ENCODE measurements at places on chromosomes 11 and 22. TPM values are rescaled to one million over a fixed set of nuclear protein-coding genes. Genes with fewer than 3 reads are reported as not detected.

DNA sequence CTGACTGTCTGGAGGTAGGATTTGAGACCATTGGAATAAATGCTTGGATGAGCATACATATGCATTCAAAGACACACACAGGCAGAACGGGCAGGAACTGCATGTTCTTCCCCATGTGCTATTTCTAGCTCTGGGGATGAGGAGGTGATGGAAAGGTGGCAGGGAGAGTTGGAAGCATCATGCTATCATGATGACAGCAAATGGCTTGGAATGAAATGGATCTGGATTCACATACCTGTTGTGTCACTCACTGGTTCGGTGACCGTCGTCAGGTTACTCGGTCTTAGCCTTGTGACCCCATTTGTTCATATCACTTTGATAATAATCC lies 627.9 kb upstream of the KIRREL3 start:
- H3K4me3 ChIP-seq: no peak overlapping the region
- H3K27ac ChIP-seq: no peak overlapping the region
- no peak for DNase-seq
- no peaks in the 10 kb centered on the region for H3K36me3 ChIP-seq
- no peaks in the 10 kb centered on the region for H3K27me3 ChIP-seq

DNA sequence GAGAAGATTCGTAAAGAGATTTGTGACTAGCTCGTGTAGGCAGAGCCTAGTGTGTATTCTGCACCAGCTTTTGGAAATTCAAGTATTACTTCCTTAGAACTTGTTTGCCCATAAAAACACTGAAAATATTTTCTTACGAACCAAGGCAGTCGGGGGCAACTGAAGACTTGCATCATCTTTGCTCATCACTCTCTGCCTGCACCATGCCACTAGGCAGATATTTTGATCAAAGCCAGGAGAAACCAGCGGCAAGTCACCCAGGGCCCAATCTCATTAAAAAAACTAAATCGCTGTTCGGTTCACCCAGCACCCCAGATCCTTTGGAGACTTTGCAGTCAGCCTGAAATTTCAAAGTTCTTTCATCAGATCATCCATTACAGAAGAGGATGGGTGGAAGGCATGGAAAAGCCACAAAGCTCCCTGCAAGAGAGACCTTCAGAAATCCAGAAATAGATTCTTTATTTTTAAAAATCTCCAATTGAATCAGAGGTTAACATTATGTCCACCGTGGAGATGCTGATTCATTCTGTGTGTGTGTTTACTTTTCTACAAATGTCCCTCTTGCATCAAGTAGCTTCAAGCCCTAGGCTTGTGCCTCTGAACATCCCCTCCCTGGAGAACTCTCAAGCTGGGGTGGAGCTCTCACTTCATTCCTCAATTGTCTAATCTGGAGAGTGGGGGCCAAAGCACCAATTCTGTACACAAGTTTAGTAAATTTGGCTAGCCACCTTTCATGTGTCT lies 78.4 kb downstream of the ETS1 start:
- H3K27me3 ChIP-seq: no peaks in the 10 kb centered on the region
- H3K4me1 ChIP-seq: peaks cover 22% of the 10 kb centered on the region
- no peak for DNase-seq
- H3K4me3 ChIP-seq: no peak overlapping the region
- no peaks in the 10 kb centered on the region for H3K36me3 ChIP-seq

- no peaks in the 10 kb centered on the region for H3K4me1 ChIP-seq
- H3K36me3 ChIP-seq: no peaks in the 10 kb centered on the region
- DNase-seq: no peak
- H3K27ac ChIP-seq: no peak overlapping the region
- no peaks in the 10 kb centered on the region for H3K27me3 ChIP-seq
Measured at GRCh38 chr11:32962016-32962415, 53.7 kb upstream of the DEPDC7 start.

- H3K4me3 ChIP-seq: no peak overlapping the region
- H3K36me3 ChIP-seq: no peaks in the 10 kb centered on the region
- DNase-seq: no peak
- H3K27ac ChIP-seq: no peak overlapping the region
- H3K27me3 ChIP-seq: no peaks in the 10 kb centered on the region
Measured at GRCh38 chr22:24841261-24841660, 35.2 kb downstream of the SGSM1 start.

DNA sequence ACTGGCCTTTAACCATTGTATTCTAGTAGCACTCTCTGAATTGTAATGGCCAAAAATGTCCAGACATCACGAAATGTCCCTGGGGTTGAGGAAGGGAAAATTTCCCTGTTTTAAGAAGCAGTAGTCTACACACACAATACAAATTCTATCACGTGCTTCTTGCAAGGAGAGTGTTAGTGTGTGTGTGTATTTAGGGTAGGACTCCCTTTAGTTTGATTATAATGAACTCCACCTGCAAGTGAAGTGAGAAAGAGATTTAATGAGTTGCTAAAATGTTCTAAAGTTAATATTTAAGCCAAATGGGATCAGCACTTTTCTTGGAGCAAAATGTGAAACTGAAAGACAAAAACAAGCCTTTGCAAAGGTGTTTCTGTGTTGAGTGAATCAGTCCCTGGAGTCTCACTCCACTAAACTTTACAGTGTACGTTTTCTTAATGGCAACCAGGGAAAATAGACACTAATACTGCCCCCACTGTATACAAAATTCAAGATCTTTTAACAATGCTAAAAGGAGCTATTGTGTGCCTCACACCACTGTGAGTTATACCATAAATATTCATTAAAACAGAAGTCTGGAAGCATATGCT lies 590.3 kb upstream of the TENM4 start:
- no peaks in the 10 kb centered on the region for H3K4me1 ChIP-seq
- DNase-seq: no peak
- H3K4me3 ChIP-seq: no peak overlapping the region

- H3K27ac ChIP-seq: no peak overlapping the region
- no peak overlapping the region for H3K4me3 ChIP-seq
- peaks cover 4% of the 10 kb centered on the region for H3K4me1 ChIP-seq
- no peaks in the 10 kb centered on the region for H3K36me3 ChIP-seq
Measured at GRCh38 chr11:47225552-47226400, 11.0 kb downstream of the DDB2 start.

DNA sequence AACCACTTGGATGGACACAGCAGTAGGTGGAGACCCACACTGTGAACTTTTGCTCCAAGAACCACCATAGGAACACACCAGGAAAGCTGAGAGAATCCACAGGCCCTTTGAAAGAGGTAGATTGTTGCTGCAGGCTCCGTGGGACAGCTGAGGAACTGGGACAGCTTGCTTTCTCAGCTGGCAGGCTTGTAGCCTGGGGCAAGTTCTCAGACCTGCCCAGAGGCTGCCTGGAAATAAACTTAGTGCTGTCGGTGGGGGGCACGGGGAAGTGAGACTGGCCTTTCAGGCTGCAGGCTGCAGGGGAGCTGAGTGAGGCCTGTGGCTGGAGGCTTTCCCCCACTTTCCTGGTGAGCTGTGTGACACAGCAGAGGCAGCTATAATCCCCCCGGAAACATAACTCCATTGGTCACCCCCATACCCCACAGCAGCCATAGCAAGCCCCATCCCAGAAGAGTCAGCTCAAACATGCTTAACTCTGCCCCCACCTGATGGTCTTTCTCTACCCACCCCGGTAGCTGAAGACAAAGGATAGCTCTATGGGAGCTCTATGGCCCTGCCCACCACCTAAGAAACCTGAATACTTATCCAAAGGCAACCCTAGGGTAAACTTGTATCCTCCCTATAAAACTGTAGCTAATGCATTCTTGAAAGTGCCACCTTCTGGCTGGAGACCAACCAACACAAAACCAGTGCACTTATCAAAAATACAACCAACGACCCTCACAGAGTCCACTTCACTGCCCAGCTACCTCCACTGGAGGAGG lies 21.4 kb upstream of the ACRV1 start:
- no peaks in the 10 kb centered on the region for H3K27me3 ChIP-seq
- no peak overlapping the region for H3K4me3 ChIP-seq
- DNase-seq: no peak
- no peaks in the 10 kb centered on the region for H3K36me3 ChIP-seq

- no peak overlapping the region for H3K27ac ChIP-seq
- H3K4me1 ChIP-seq: no peaks in the 10 kb centered on the region
- H3K36me3 ChIP-seq: no peaks in the 10 kb centered on the region
- H3K27me3 ChIP-seq: no peaks in the 10 kb centered on the region
Measured at GRCh38 chr11:15757048-15757698, 599.2 kb downstream of the SOX6 start.

- peaks cover 12% of the 10 kb centered on the region for H3K4me1 ChIP-seq
- no peak overlapping the region for H3K4me3 ChIP-seq
- H3K27me3 ChIP-seq: no peaks in the 10 kb centered on the region
Measured at GRCh38 chr11:11243590-11244469, 109.2 kb downstream of the CSNK2A3 start.

GRCh38 chr11:71566081-71566620 lies 788 bp downstream of the KRTAP5-10 start:
- H3K36me3 ChIP-seq: no peaks in the 10 kb centered on the region
- no peak overlapping the region for H3K4me3 ChIP-seq
- no peak overlapping the region for H3K27ac ChIP-seq
- no peaks in the 10 kb centered on the region for H3K4me1 ChIP-seq
- peaks cover 5% of the 10 kb centered on the region for H3K27me3 ChIP-seq
- no peak for DNase-seq

DNA sequence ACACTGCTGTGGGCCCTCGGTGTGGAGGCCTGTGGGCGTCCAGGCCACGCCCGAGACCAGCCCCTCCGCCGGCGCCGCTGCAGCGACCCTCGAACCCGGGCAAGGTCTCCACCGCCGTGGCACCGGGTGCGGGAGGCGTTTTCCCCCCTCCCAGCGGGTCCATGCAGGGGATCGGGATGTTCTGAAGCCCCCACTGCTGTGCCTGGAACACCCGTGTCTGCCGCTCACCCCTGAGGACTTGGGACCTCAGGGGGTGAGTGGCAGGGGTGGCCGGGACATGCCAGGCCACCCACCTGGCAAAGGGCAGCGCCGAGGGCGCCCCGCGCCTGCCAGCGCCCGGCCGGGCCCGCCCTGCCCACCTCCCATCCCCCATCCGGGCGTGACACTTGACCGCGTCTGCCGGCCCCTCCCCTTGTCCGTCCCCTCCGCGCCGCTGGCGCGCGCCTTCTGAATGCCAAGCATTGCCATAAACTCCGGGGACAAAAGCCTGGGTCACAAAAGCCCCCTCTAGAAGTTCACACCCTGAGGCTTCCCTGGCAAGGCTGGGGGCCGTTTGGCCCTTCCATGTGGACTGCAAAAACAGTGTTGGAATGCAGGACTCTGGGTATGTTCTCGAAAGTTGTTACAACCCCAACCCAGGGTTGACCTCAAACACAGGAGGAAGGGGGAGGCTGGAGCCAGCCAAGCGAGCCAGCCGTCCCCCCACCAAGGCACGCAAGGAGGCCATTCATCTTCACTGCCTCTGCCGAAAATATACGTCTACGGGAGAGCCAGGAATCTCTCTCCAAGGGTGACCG lies 819 bp upstream of the KCNQ1OT1 start:
- peak; percentile 62 for DNase-seq
- H3K4me1 ChIP-seq: peaks cover 26% of the 10 kb centered on the region
- peak overlapping the region; percentile 73 for H3K27ac ChIP-seq
- H3K27me3 ChIP-seq: no peaks in the 10 kb centered on the region

DNA sequence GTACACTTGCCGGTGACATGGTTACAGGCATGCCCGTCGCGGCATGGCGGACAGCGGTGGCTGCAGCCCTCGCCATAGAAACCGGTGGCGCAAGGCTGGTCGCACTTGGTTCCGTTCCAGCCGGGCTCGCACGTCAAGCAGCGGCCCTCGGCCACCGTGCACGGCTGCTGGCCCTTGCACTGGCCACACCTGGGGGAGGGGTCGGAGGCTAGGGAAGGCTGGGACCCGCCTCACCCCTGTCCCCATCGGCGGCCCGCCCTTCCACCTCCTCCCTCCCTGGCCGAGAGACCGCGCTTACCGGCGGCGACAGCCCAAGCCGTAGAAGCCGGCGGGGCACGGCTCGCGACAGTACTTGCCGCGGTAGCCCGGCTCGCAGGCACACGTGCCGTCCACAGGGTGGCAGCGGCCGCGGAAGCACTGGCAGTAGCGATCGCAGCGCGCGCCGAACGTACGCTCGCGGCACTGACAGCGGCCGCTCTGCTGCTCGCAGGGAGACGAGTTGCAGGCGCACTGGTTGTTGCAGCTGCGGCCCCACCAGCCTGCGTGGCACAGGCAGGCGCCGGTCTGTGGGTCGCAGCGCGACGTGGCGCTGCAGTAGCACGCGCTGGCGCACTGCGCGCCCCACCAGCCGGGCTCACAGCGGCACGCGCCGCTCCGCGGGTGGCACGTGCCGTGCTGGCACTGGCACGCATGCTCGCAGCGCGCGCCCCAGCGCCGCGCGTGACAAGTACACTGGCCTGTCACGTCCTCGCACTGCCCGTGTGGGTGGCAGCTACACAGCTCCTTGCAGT lies 6.7 kb downstream of the SCARF2 start:
- DNase-seq: peak; percentile 51
- H3K27ac ChIP-seq: no peak overlapping the region
- H3K4me1 ChIP-seq: peaks cover 12% of the 10 kb centered on the region
- H3K27me3 ChIP-seq: peaks cover 47% of the 10 kb centered on the region

GRCh38 chr11:18321969-18322711 lies at the start of the genes GTF2H1 and HPS5:
Gene GTF2H1, plus strand, starts transcription at chr11:18322567. Its CDS starts 10,508 bp downstream, at chr11:18333075.
Gene HPS5, minus strand, starts transcription at chr11:18322140. Its CDS starts 4,282 bp downstream, at chr11:18317858.
- H3K4me1 ChIP-seq: peaks cover 53% of the 10 kb centered on the region
- H3K27ac ChIP-seq: peak within 1 kb of the TSS; percentile 99
- H3K36me3 ChIP-seq: no peaks in the 10 kb centered on the region
- no peaks in the 10 kb centered on the region for H3K27me3 ChIP-seq
- H3K4me3 ChIP-seq: peak within 1 kb of the TSS; percentile 89

DNA sequence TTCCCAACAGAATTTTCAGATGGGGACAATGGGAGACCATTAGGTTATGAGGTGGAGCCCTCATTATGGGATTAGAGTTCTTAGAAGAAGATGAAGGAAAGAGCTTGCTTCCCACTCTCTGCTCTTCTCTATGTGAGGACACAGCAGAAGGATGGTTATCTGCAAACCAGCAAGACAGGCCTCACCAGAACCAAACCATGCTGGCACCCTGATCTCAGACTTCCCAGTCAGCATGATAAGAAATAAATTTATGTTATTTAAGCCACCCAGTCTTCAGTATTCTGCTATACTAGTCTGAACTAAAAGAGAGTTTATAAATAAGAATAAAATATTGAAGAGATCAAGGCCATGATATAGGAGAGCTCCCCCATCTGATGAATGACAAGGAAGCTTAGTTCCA lies 946.3 kb upstream of the CCDC90B start:
- no peak for DNase-seq
- no peak overlapping the region for H3K4me3 ChIP-seq
- no peaks in the 10 kb centered on the region for H3K36me3 ChIP-seq
- no peak overlapping the region for H3K27ac ChIP-seq
- H3K27me3 ChIP-seq: no peaks in the 10 kb centered on the region

DNA sequence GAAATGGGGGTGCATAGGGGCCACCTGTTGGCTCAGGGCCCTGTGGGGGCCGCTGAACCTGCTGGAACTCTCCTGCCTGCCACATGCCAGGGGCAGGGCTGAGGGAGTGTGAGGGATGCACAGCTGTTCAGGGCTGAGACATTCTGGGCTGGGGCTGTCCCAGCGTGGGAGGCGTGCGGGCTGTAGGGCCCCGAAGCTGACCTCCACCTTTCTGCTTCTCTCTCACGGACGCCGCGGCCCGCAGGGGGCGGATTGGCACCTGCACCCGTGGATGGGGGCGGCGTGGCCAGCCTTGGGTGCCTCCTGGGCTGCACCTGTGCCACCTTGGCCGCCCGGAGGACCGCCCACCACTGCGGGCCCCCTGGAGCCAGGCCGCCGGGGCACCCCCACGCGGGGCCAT lies 4.1 kb downstream of the CCDC188 start:
- H3K36me3 ChIP-seq: no peaks in the 10 kb centered on the region
- no peaks in the 10 kb centered on the region for H3K27me3 ChIP-seq
- no peaks in the 10 kb centered on the region for H3K4me1 ChIP-seq
- DNase-seq: no peak
- no peak overlapping the region for H3K4me3 ChIP-seq

Gene MUC5AC
- total RNA-seq: not detected

Gene SLC22A6
- not detected for total RNA-seq

Gene ASCL2
- 1.5 TPM for total RNA-seq

Gene APOL5
- total RNA-seq: 0.11 TPM

Gene PRODH
- total RNA-seq: not detected

Gene PISD
- 52.4 TPM for total RNA-seq

Gene MMP8
- not detected for total RNA-seq
